ENCODE measurements at places on chromosomes 4 and X.

DNA sequence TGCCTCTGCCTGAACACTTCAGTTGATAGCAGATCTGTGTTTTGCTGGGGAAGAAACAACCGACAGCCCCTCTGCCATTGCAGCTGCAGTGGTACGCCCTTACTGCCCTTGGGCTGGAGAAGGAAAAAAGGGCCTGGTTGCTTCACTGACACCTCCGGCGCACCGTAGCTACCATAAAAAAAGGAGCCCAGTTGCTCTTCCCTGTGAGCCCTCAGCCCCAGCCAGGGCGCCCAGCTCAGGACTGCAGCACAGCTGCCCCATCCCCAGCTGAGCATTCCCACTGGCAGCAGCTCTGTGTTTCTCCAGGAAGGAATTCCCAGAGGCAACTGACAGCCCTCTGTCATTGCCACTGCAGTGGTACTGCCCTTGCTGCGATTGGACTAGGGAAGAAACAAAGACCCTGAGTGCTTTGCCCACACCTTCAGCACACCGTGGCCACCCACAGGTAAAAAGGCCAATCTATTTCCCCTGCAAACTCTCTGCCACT lies 142.7 kb downstream of the DKK2 start:
- DNase-seq: no peak

- DNase-seq: no peak
Observed at GRCh38 chr4:81634766-81635549, 163.3 kb upstream of the RASGEF1B start.

DNA sequence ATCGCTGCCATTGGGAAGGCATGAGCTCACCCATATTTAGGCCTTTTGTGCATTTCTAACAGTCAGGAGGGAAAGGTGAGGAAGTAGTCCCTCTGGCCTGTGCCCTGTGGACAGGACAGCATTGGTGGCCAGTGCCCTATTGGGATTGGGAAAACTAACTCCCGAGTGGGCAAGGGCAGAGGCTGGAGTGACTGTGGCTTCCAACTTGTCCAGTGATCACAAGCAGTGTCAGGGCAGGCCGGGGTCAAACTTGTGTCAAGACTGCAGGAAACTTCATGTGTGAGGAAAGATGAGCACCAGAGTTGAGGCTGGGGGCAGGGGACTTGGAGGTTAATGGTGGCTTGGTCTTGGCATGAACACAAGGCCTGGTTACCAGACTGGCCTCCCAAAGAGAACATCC lies 286.2 kb upstream of the FAM47C start:
- DNase-seq: no peak

- DNase-seq: no peak
Observed at GRCh38 chr4:43682551-43682950, 766.1 kb downstream of the KCTD8 start.

DNA sequence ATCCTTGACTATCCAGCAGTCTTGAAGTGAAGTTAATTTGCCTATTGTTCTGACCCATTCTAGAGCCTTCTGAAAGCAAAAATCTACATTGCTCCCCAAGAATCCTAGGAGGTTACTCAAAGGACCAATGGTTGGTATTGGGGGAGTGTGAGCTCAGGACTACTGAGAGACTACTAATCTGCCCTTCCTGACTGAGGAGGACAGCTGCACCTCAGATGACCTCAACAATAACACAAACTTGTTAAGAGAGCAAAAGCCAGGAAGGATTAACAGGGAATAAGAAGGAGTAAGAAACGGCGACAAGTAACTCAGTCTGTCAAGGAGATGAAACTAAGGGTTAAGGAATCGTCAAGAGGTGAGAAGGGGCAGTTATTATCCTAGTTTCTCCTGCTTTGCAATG lies 43.4 kb downstream of the IDS start:
- DNase-seq: no peak

- DNase-seq: peak; percentile 16
Observed at GRCh38 chrX:19964017-19964710, 26.7 kb downstream of the BCLAF3 start.
